ENCODE measurements at places on chromosomes 12 and 14.

DNA sequence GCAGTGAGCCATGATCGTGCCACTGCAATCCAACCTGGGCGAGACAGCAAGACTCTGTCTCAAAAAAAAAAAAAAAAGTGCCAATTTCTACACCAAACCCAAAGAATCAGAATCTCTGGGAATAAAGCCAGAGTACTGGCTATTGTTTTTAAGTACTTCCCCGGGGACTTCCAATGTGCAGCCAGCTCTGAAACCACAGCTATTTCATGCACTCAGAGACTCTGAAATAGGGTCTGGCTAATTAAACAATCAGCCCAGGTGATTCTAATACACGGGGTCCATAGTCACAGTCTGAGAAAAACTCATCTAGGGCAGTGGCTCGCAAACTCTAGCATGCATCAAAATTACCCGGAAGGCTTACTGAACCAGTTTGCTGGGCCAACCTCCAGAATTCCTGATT, 56.3 kb downstream of the SIX6 start:
- no peak for DNase-seq

GRCh38 chr12:100661300-100661951, 87.9 kb downstream of the GAS2L3 start:
- no peak for DNase-seq

DNA sequence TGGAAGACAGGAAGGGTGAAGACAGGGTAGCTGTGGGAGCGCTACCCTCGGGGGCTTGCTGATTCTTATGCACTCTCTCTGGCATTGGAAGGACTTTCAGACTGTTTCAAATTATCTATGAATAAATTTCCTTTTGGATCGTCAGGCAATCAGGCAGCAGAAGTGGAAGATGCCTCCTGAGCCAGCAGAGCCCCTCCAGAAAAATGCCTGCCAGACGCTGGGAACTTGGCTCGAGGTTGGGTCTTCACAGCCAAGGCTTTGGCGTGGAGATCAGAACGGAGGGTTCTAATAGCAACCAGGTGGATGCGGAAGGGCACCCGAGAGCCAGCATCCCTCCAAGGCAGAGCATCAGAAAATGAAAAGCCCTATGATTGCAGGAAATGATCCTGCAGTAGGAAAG, 119.2 kb upstream of the RFLNA start:
- no peak for DNase-seq

DNA sequence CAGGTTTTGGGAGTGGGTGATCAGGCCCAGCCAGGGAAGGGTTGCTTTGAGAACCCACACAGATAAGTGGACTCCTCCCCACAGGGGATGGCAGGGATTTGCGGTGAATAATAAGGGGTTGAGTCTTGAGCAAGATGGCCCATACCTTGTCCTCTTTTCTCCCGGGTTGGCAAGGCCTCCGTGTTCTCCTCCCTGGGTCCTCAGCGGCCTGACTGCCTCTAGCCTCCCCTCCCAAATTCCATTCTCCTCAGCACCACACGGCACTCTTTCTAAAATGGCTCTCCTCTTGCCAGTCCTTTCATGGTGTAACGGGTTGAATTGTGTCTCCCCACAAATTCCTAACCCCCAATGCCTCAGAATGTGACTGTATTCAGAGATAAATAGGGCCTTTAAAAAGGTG, 70.0 kb downstream of the CHST11 start:
- DNase-seq = no peak

GRCh38 chr14:54003064-54003463, 46.4 kb upstream of the BMP4 start:
- DNase-seq = no peak

- DNase-seq = no peak
Observed at GRCh38 chr12:39831587-39832315, 212.1 kb upstream of the ABCD2 start.

DNA sequence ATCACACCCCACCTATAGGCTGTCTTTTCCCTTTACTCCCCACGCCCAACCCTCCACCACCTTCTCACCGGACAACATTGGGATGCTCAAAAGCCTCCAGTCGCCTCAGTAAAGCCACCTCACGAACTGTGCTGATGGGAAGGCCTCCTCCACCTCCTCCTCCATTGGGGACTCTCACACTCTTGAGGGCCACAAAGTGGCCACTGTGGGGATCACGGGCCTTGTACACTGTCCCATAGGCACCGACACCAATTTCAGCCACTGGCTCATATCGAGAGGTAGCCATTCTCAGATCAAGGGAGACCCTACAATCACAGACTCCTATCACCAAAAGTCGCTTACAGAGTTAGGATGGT, 700 bp downstream of the CDK4 start:
- no peak for DNase-seq

- no peak for DNase-seq
Observed at GRCh38 chr14:94028450-94028826, 2.3 kb downstream of the OTUB2 start.

DNA sequence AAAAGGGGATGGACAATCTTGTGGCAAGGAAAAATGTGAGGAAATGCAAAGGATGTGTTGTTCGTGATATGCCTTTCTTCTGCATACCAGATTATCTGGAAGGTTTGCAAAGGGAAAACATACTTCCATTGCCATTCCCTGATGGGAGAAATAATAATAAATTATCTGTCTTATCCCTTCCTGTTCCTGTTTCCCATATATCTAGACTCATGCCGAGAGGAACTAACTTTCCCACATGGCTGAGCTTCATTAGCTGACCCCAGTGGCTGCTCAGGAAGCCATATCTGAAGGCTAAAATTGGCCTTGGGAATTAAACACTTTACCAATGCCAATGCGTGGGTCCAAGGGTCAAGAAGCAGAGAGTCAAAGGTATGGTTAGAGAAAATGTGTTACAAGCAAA, 439.8 kb downstream of the MDGA2 start:
- DNase-seq = no peak

- no peak for DNase-seq
Observed at GRCh38 chr12:86158956-86159355, 97.2 kb downstream of the MGAT4C start.

GRCh38 chr12:72110937-72111650, 161.1 kb upstream of the TRHDE start:
- DNase-seq = no peak

- DNase-seq = no peak
Observed at GRCh38 chr14:62532181-62532580, 513.1 kb downstream of the KCNH5 start.

- no peak for DNase-seq
Observed at GRCh38 chr12:40446385-40446784, 221.6 kb downstream of the LRRK2 start.

GRCh38 chr14:38044710-38045109, 163.0 kb upstream of the SSTR1 start:
- no peak for DNase-seq

- no peak for DNase-seq
Observed at GRCh38 chr12:49369411-49370145, 2.3 kb downstream of the SPATS2 start.
